Retina (tissue), 1 donor: ENCODE measurements at places on chromosomes 6 and 20.

DNA sequence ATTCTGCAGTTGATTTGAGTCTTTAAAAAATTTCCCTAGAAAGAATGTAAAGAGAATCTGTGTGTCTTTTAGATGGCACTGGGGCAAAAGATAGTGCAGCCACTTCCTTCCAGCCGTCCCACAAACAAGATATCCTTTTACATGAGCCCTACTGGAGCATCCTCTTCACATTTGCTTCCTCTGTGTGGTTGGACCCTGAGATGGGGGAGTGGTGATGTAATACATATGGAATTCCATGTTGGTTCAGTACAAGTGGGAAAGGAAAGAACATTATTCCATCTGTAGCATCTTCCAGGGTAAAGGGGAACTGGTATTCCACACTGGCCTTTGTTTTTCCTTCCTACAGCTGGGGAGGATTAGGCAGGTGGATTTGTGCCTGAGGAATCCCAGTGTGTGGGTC lies 78.9 kb upstream of the ISM1 start:
- no peak for DNase-seq

DNA sequence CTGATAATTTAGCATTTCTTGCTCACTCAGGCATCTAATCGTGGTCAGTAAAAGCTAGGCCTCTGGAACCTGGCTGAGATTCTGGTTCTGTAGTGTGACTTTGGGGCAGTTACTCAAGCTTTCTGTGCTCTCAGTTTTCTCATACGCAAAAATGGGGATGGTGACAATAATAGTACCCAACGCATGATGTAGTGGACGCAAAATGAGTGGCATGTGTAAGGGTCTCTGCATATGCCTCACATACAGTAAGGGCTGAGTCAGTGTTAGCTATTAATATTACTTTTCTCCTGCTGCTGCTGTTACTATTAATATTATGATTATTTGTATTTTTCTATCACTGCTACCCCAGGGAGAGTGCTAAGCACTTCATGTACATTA lies 686 bp downstream of the GINS1 start:
- no peak for DNase-seq

- DNase-seq: no peak
These were observed 5.9 kb upstream of the ASXL1 start for GRCh38 chr20:32352121-32352720.

- no peak for DNase-seq
These were observed 266.0 kb downstream of the CD83 start for GRCh38 chr6:14383393-14384174.

GRCh38 chr6:138521790-138522189 lies 22.5 kb upstream of the NHSL1 start:
- no peak for DNase-seq

DNA sequence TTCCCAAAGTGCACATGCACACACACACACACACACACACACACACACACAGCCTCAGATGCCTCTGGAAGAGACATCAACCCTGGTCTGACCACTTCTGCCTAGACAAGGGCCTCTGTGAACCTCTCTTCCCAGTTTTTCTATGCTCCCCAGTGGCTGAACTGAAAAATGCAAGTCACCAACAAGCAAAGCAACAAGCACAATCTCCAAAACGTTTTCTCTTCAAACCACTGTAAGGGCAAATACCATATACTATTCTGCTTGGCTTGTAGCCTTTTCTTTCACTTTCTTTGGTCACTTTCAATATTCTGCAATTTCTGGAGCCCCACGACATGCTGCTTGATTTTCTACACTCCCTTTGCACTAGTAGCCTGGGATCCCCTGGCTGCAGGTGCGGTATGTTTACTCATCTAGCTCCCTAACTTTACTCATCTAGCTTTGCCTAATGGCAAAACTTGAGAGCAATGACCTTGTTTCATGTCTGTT lies 121.4 kb upstream of the DST start:
- no peak for DNase-seq

DNA sequence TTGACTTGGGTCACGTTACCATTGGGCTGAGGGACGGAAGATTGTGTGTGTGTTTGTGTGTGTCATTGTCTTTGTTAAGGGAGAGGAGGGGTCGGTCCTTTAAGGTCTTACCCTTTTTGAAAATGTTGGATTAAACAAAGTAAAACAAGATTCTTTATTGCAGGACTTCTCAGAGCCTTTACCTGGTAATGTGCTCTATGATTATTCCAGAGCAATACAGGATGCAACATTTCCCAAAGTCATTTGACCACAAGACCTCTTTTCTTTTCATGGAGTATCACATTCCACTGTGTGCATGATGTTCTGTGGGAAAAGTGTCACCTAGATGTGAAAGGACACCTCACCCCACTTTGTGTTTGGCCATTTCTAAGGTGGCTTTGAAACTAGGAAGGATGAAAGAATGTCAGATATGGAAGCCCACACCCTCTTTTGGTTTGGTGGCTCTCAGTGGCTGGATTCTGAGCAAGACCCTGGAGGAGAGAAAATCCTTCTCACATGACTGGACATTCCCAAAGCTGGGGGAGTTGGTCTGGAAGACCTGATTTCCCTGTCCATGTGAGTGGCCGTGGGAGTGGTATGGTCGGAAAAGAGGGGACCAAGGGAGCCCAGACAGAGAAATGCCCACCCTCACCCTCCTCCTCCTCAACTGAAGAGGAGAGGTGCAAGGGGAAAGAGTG lies 18.2 kb upstream of the ZNF831 start:
- DNase-seq: no peak

DNA sequence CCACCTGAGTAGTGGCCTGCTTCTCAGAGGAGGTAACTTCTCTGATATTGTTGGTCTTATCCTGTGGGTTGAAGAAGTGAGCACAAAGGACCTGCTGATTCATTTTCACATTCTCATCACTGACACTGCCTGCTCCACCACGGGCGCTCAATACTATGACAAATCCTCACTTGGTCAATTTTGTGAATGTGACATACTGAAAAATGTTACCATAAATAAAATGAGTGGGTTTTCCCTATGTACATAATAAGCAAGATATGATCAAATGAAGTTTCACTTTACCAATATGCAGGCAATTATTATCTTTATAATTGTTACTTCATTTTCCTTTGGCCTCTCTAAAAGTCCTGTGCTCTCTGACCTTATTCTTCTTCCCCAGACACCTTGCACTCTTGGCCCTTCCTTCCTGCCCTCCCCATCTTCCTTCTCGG lies 71.5 kb upstream of the RIPOR2 start:
- DNase-seq: no peak
